ENCODE measurements at places on chromosomes 2 and 18. TPM values are rescaled to one million over a fixed set of nuclear protein-coding genes. Genes with fewer than 3 reads are reported as not detected.

TBR1 gene
- 73.8 TPM for total RNA-seq

SKOR2 gene
- total RNA-seq: not detected

PNPT1 gene
- 38.3 TPM for total RNA-seq

LHCGR gene
- total RNA-seq: under 0.01 TPM

TXNDC2 gene
- total RNA-seq: not detected

SERPINE2 gene
- 36.3 TPM for total RNA-seq

ITSN2 gene
- 25.3 TPM for total RNA-seq

All from frontal cortex (tissue), 4 donors.